ENCODE measurements at places on chromosomes 1 and 21. TPM values are rescaled to one million over a fixed set of nuclear protein-coding genes. Genes with fewer than 3 reads are reported as not detected.

- DNase-seq, result no peak
- H3K36me3 ChIP-seq, result peaks cover 14% of the 10 kb centered on the region
- H3K27ac ChIP-seq, result no peak overlapping the region
Measured at GRCh38 chr1:1730870-1731269, 6.7 kb upstream of the CDK11A start.

DNA sequence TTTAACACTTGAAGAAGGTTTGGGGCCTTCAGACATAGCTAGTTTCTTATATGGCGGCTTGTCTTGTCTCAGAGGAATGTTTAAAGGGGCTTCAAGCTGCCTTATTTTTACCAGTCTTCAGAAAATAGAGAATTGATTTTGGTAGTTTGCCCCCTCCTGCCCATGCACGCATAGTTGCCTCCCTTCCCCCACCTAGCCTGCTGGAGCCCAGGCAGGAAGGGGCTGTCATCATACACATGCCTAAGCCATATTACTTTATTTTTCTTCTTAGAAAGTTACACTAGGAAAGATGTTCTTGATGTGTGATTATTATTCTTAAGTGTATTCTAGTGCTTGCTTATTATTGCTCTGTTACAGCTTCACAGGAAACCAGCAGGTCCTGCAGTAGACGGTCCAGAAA, 18.3 kb downstream of the PBX1 start:
- peak overlapping the region; percentile 69 for H3K4me3 ChIP-seq
- H3K27ac ChIP-seq, result peak overlapping the region; percentile 95
- peaks cover 2% of the 10 kb centered on the region for H3K36me3 ChIP-seq
- H3K4me1 ChIP-seq, result peaks cover 48% of the 10 kb centered on the region
- no peak for DNase-seq

DNA sequence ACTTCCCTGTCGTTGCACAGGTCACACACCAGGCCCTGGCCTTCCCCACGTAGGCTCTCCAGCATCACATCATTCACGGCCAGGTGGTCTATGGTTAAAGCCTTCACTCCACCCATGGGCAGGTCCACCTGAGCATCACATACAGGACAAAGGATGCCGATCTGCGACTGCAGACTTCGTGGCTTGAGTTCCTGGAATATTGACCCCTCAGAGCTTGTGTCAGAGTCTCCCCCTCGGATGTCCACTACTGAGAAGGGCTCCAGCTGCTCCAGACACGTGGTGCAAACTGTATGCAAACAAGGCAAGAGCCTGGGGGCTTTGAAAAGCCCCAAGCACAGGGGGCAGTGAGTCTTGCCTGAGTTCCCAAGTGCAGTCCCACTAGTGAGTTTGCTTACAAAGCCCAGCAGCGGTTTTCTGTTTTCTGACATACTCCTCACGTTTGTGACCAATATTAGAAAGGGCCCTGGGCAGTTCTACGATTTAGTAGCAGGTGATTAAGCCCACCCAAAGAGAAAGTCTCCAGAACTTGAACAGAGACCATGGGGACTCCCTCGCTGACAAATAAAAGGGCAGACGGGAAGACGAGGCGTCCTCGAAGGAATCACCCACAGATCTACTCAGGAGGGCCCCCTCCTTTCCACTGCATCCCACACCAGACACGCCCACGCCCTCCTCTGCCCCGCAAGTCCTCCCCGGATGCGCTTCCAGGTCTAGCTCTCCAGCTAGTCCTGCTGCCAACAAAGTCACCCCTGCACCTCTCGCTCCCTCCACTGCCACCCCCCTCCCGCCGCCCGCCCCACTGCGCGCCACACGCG, 568 bp downstream of the TRIM45 start:
- H3K27me3 ChIP-seq, result no peaks in the 10 kb centered on the region
- DNase-seq, result no peak
- H3K4me3 ChIP-seq, result peak overlapping the region; percentile 84

The ADORA1 gene
- total RNA-seq, result 0.24 TPM

The TACSTD2 gene
- total RNA-seq, result 0.33 TPM

The DCST2 gene
- 0.36 TPM for total RNA-seq

- H3K36me3 ChIP-seq, result peaks cover 6% of the 10 kb centered on the region
- H3K27ac ChIP-seq, result peak overlapping the region; percentile 29
- no peak for DNase-seq
- peaks cover 66% of the 10 kb centered on the region for H3K4me1 ChIP-seq
- no peaks in the 10 kb centered on the region for H3K27me3 ChIP-seq
Measured at GRCh38 chr1:19312782-19313635, 883 bp downstream of the SLC66A1 start.

The VWA1 gene
- 27.2 TPM for total RNA-seq

GRCh38 chr1:195637539-195637938, 970.7 kb downstream of the KCNT2 start:
- H3K4me3 ChIP-seq, result no peak overlapping the region
- no peaks in the 10 kb centered on the region for H3K27me3 ChIP-seq
- DNase-seq, result no peak
- no peak overlapping the region for H3K27ac ChIP-seq
- no peaks in the 10 kb centered on the region for H3K4me1 ChIP-seq

The CFAP141 gene
- total RNA-seq, result not detected

DNA sequence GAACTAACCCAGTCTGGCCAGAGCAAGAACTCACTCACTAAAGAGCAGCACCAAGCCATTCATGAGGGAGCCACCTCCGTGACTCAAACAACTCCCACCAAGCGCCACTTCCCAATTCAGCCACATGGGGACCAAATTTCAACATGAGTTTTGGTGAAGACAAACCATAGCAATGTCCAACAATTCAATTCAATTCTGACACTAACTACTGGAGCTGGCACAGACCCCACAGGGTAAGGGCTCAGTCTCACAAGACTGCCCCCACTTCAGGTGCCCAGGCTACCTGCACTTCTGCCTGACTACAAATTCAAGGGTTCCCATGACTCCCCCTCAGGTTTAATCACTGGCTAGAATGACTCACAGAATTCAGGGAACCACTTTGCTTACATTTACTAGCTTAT, 48.8 kb upstream of the RAP1A start:
- H3K4me3 ChIP-seq, result no peak overlapping the region
- no peaks in the 10 kb centered on the region for H3K4me1 ChIP-seq
- H3K27ac ChIP-seq, result no peak overlapping the region
- no peaks in the 10 kb centered on the region for H3K36me3 ChIP-seq
- no peaks in the 10 kb centered on the region for H3K27me3 ChIP-seq

The MAP3K21 gene
- 0.17 TPM for total RNA-seq

- H3K27me3 ChIP-seq, result no peaks in the 10 kb centered on the region
- H3K4me3 ChIP-seq, result no peak overlapping the region
- no peaks in the 10 kb centered on the region for H3K4me1 ChIP-seq
- DNase-seq, result no peak
- no peaks in the 10 kb centered on the region for H3K36me3 ChIP-seq
- H3K27ac ChIP-seq, result no peak overlapping the region
Measured at GRCh38 chr1:87942165-87942564, 613.5 kb downstream of the LMO4 start.

The TNFSF18 gene
- not detected for total RNA-seq

The VHLL gene
- total RNA-seq, result not detected

GRCh38 chr1:30444401-30444800, 279.0 kb downstream of the MATN1 start:
- no peaks in the 10 kb centered on the region for H3K36me3 ChIP-seq
- peaks cover 2% of the 10 kb centered on the region for H3K27me3 ChIP-seq
- H3K4me1 ChIP-seq, result no peaks in the 10 kb centered on the region
- no peak overlapping the region for H3K4me3 ChIP-seq
- no peak for DNase-seq
- H3K27ac ChIP-seq, result no peak overlapping the region

The NPL gene
- 4.3 TPM for total RNA-seq

The LEMD1 gene
- not detected for total RNA-seq

The KCNJ10 gene
- total RNA-seq, result not detected

GRCh38 chr1:175268720-175269119, 76.1 kb upstream of the KIAA0040 start:
- H3K27ac ChIP-seq, result no peak overlapping the region
- H3K4me3 ChIP-seq, result no peak overlapping the region
- H3K4me1 ChIP-seq, result no peaks in the 10 kb centered on the region
- H3K27me3 ChIP-seq, result no peaks in the 10 kb centered on the region

DNA sequence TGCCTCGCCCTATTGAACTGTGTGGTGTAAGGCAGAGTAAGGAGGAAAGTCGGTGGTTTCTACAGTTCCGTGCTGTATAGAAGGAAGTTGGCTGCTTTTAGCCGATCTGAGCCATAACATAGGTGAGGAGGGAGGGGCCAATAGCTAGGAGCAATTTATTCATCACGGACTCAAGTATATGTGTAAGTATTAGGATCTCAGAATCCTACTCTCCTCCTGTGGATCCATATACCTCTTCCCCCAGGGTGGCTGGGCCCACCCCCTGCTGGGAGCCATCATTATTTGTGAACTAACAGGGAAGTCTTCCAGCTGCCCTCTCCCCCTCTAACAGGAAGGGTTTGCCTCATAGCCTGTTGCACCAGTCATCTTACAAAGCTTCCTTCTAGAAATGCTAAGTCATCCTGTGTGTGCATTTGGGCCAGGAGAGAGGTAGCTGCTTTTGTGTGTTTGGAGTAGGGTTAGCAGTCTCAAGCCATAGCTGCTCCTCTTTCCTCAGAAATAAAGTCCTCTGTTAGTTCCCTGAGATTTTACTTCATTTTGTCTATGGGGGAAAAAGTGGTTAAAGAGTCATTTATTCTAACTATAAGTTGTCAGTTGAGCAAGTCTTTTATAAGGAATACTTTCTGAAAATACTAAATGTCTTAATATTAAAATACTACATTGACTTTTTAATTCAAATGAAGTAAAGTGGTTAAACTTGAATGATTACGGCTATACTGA, 14.9 kb upstream of the CENPS start:
- H3K4me3 ChIP-seq, result no peak overlapping the region
- peaks cover 69% of the 10 kb centered on the region for H3K36me3 ChIP-seq

DNA sequence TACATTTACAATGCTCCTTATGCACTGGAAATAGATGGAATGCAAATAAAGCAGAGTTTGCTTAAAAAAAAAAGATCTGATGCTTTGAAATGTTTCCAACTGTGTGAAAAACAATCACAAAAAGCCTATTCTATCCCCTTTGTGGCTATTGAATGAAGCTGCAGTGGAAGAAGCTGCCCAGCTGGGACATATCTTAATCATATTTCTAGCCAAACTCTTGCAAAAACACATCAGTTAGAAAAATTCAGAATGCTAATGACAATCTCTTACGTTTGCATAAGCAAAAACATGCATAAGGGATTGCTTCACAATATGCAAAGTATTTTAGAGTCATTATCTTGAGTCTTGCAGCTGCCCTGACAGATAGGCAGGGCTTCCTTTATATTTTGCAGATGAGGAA, 526.4 kb upstream of the USP24 start:
- peaks cover 17% of the 10 kb centered on the region for H3K4me1 ChIP-seq
- DNase-seq, result no peak
- no peaks in the 10 kb centered on the region for H3K36me3 ChIP-seq

DNA sequence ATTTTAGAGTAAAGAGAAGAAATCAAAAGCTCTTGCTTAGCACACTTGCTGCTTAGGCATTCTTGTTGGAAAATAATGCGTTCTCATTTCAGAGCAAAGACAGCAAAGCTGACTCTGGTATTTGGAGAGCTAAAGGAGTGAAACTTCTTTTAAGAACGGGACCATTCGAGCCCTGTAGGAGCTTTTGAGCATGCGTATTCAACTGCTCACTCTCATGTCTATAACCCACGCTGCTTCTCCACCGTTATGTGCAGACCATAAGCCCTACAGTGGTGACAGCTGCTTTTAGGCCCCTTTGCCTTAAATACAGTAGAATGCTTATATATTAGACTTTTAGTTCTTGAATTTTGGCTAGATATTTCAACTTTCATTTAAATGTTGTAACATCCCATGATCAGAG, 214.2 kb upstream of the CACYBP start:
- no peaks in the 10 kb centered on the region for H3K27me3 ChIP-seq
- no peak overlapping the region for H3K27ac ChIP-seq
- peaks cover 19% of the 10 kb centered on the region for H3K4me1 ChIP-seq
- no peak overlapping the region for H3K4me3 ChIP-seq

The ZNF683 gene
- not detected for total RNA-seq

GRCh38 chr1:78301141-78301540, 189.6 kb upstream of the PTGFR start:
- no peaks in the 10 kb centered on the region for H3K36me3 ChIP-seq
- H3K4me1 ChIP-seq, result no peaks in the 10 kb centered on the region
- H3K4me3 ChIP-seq, result no peak overlapping the region
- H3K27me3 ChIP-seq, result peaks cover 10% of the 10 kb centered on the region
- no peak for DNase-seq

The CYYR1 gene
- total RNA-seq, result 4.1 TPM

GRCh38 chr1:58361134-58361533, 185.4 kb downstream of the OMA1 start:
- H3K4me1 ChIP-seq, result no peaks in the 10 kb centered on the region
- no peak for DNase-seq
- no peak overlapping the region for H3K27ac ChIP-seq
- peaks cover 21% of the 10 kb centered on the region for H3K27me3 ChIP-seq

DNA sequence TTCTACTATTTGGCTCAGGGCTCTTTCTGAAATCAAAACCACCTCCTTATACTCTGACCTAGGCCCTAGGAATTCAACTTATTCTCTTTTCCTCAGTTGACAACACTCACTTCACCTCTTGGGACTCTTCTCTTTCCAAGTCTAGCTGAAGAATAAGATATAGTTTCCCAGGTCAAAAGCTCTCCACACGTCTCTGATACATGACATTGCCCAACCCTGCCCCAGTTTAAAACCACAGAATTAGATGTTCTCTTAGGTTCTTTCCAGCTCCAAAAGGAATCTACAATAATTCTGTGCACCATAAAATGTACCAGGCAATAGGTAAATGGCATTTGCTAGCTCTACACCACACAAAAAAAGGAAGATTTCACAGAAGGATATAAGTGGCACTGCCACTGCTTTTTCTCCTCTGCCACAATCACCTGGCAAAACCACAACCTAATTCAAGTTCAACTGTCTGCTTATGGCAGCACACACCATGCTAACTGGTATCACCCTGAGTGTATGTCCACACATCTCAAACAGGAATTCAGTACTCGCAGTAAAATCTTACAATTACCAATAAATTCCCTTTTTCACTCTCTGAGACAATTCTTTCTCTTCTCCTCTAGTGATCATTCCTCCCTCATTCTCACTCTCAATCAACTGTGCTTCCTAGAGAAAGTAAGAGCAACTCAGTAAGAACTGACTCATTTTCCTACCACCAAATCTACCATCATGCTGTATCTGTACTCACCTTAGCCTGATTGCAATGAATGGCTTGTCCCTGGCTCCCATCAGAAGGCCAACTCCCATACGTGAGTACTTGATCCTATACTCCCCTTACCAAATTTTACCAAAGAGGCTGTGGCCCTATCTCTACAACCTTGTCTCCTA, 27.3 kb downstream of the ZBTB8OS start:
- H3K36me3 ChIP-seq, result peaks cover 6% of the 10 kb centered on the region
- H3K27ac ChIP-seq, result no peak overlapping the region
- no peaks in the 10 kb centered on the region for H3K4me1 ChIP-seq

GRCh38 chr1:116667575-116668105, at the start of gene IGSF3:
Gene IGSF3, minus strand, starts transcription at chr1:116667733. Its CDS starts 1,407 bp downstream, at chr1:116666326.
- H3K4me3 ChIP-seq, result peak within 1 kb of the TSS; percentile 75
- H3K27me3 ChIP-seq, result no peaks in the 10 kb centered on the region
- no peak for DNase-seq

GRCh38 chr1:165473081-165473480, 28.2 kb upstream of the RXRG start:
- H3K36me3 ChIP-seq, result no peaks in the 10 kb centered on the region
- no peaks in the 10 kb centered on the region for H3K4me1 ChIP-seq
- H3K27me3 ChIP-seq, result peaks cover 45% of the 10 kb centered on the region
- H3K27ac ChIP-seq, result no peak overlapping the region
- H3K4me3 ChIP-seq, result no peak overlapping the region
